ENCODE measurements at places on chromosomes 11 and 22. TPM values are rescaled to one million over a fixed set of nuclear protein-coding genes. Genes with fewer than 3 reads are reported as not detected.

SLC29A2 gene
- 30.2 TPM for total RNA-seq

DNA sequence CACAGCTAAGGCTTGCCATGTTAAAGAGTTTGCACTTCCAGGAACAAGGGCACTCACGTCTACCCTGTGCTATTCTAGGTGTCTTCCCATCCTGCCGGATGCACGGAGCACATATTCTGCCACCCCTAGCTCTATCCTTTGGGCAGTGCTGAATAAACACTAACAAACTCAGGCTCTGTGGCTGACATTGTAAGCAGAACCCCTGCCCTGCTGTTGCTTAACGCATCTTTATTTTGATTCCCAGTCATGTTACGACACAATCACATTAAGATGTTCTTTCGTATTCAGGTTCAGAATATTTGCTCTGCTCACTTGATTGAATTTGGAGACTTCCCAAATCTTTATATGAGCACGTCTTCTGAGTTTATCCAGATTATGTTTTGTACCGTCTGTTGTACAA lies 3.7 kb upstream of the HDHD5 start:
- DNase-seq = no peak

DNA sequence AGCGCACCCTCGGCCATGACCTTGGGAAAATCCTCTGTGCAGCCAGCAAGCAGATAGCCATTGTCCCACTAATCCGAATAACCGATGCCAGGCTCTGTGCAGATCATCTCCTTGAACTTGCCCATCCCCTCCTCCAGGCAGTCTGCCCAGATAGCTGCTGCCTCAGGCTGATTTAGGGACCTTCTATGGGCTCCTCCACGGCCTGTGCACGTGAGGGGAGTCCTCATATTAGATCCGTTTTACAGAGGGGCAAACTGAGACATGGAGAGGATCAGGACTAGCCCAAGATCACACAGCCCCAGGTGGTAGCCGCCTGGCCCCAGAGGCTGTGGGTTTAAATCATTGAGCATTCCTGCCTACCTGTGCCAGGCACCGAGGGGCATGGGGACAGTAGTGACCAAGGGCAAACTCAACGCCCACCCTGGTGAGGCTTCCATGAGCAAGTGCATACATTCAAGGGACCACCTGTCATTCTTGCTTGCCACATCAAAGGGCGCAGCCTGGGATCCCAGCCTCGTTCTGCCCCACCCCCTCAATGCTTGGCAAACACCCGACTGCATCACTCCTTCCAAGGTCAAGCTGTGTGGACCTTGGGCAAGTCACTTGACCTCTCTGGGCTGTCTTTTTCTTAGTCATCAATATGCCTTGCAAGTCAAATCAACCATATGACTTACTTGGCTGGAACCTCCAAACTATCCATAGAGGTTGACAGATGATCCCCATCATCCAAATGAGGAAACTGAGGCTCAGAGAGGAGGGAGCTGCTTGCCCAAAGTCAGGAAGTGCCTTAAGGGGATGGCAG lies 131.6 kb downstream of the MN1 start:
- no peak for DNase-seq

PHF21B gene
- 7.2 TPM for total RNA-seq

FADS2 gene
- 103 TPM for total RNA-seq

CHEK1 gene
- total RNA-seq = 19.1 TPM

OR5P2 gene
- total RNA-seq = not detected

GRCh38 chr22:41411021-41411851 lies 29.5 kb downstream of the TEF start:
- peak; percentile 25 for DNase-seq

- DNase-seq = no peak
Measured at GRCh38 chr11:122307476-122308035, 191.5 kb upstream of the BLID start.

GRCh38 chr11:64558065-64558745 lies 32.8 kb upstream of the SLC22A12 start:
- no peak for DNase-seq

DNA sequence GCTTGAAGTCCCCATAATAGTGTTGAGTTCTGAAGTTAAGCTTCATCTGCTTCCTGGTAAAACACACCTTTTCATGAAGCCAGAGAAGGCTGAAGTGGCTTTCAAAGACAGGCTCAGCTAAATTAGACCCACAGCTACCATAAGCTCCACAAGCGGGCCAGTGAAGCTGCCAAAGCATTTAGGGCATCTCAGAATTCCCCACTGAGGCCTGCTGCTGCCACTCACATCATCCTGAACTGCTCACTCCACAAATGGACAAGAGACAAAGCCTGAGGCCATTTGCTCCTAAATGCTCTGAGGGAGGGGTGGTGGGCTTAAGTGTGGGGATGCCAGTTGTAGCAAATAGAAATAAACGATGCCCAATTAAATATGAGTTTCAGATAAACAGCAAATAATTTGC lies 14.6 kb downstream of the CCDC83 start:
- no peak for DNase-seq

DNA sequence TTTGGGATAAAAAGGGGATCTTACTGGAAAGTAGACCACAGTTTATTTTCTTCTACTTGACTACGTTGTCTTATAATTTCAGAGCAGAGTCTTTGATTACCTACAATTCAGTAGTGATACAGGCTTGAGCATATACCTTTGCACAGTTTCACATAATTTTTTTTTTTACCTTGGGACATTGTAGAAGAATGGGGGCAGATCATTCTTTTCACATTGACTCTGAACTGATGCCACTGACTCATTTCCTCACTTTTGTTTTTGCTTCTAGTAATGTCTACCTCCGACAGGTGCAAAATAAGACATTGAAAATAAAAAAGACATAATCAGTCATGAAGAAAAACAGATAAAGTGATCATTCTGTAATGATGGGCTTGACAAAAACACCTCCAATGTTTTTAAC lies 688.3 kb upstream of the CHORDC1 start:
- DNase-seq = no peak

USP35 gene
- total RNA-seq = 25.1 TPM

MPZL2 gene
- not detected for total RNA-seq

DNA sequence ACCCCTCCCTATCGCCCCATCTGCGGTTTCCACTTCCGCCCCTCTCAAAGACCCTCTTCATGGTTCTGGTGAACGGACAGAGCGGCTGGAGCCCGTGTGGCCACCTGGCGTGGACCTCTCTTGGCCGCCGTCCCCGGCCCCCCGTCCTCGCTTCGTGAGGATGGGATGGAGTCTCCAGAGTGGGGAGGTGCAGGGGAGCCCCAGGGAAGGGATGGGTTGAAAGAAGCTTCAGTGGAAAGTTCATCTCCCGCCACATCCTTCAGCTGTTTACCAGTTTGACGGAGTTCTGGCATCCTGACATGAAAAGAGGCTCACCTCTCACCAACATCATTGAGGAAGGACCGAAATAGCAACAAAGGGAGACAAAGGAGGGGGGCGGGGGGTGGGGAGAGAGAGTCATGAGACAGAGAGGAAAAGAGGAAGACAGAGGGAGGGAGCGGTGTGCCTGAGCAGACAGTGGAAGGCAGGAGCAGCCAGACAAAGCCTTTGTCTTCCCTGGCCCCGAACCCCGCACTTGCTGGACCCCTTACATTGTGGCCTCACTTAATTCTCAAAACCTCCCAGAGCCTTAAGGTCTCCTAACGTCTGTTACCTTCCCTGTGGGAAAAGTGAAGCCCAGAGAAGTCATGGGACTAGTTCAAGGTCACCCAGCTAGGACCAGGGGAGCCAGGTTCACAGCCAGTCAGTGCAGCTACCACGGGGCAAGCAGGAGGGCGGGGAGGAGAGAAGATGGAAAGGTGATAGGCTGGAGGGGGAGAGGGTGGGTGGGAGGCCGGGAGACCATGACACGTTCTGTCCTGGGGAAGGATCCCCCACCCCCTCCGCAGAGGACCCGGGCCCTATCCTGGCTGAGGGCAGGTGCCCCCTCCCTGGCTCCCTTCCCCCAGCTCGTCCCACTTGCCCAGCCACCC lies 54.9 kb downstream of the CD6 start:
- DNase-seq = no peak

GRCh38 chr11:128926437-128927107 lies 16.1 kb downstream of the TP53AIP1 start:
- DNase-seq = no peak

TRAF6 gene
- total RNA-seq = 11.6 TPM

CCDC87 gene
- total RNA-seq = 2.7 TPM

DNA sequence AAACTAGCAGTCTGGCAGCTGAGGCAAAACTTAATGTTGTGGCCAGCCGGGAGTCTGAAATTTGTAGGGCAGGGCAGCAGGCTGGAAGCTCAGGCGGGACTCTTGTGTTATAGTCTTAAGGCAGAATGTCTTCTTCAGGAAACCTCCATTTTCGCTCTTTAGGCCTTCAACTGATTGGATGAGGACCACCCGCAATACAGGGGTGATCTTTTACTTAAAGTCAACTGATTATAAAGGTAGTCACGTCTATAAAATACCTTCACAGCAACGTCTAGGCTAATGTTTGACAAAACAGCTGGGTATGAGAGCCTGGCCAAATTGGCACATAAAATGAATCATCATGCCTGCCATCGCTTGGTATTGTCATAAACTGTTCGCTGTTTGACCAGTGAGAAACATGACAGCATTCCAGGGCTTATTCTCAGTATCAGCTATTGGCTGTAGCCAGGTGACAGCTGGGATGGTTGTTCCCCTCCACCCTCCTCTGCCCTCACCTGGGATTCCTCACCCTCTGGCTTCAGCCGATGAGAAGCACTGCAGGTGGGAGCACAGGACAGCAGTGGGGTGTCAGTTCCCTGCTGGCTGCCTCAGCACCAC lies 6.6 kb upstream of the POU2F3 start:
- DNase-seq = no peak

AMOTL1 gene
- 3.5 TPM for total RNA-seq

GRCh38 chr22:40403141-40403540 lies 32.7 kb downstream of the SGSM3 start:
- DNase-seq = no peak

DNA sequence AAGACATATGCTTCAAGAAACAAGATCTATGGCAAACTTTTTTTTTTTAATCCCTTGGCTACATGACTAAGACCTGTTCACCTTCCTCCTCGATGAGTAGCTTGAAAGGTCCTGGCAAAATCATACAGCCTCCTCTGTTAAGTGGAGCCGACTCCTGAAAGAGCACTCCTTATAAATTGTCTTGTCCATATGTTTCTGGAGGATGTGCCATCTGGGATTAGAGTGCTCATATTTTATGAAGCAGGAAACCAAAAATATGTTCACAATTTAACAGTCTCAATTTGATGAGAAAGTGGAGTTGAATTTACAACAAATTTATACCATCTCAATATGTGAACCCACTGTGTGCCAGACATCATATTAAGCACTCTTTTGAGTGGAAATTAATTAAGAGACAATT lies 912.1 kb upstream of the FAT3 start:
- DNase-seq = no peak

- DNase-seq = no peak
Measured at GRCh38 chr11:64216879-64217278, 9.1 kb downstream of the TRPT1 start.

DNA sequence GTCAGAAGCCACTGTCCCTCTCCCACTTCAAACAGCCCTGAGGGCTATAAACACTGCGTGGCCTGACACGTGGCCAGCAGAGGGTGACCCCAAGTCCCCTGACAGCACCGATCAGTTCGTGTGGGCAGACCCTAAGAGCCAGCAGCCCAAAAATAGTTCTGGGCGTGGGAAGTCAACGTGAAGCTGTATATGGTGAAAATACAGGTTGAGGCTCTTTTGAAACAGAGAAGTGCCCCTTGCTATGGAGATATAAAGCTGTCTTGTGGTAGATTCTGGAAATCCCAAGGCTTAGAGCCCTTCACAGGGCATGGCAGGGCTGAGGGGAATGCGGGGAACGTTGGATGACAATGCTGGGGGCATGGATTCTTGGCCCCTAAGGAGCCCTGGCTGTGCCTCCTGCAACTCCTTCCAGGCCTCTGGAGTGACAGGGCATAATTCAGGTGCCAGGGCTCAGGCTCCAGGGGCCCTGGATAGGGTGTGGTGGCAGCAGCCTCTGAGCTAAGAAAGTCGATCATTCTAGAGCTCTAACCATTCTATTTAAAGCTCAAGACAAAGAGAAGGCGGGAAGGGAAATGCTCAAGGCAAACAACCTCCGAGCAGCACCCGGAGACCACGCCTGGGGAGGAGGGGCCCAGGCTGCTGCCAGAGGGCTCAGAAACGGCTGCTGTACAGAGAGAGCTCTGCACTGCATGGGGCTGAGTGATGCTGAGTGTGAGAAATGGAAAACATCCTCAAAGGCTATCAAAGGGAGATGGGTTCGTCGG lies 60.4 kb upstream of the CD5 start:
- peak; percentile 82 for DNase-seq

DNA sequence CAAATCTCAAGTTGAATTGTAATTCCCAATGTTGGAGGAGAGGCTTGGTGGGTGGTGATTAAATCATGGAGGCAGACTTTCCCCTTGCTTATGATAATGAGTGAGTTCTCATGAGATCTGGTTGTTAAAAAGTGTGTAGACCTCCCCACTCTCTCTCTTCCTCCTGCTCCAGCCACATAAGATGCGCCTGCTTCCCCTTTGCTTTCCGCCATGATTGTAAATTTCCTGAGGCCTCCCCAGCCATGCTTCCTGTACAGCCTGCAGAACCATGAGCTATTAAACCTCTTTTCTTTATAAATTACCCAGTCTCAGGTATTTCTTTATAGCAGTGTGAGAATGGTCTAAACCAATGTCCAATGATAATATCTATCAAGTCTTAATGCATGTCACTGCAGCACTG lies 34.2 kb downstream of the SOX6 start:
- DNase-seq = no peak

DNA sequence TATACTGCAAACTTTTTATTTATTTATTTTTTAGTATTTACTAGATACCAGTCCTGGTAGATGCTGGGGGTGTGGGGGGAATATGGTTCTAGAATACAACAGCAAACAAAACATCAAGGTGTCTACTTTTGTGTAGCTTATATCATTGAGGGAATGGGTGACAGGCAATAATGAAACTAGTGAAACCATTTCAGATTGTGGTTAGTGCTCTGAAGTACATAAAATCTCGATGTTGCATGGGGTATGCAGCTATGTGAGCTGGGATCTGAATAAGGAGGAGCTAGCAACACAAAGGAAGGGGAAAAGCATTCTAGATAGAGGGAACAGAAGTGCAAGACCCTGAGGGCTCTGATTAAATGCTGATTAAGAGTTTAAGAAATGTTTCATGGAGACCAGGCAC lies 103.5 kb downstream of the WT1 start:
- no peak for DNase-seq

DNA sequence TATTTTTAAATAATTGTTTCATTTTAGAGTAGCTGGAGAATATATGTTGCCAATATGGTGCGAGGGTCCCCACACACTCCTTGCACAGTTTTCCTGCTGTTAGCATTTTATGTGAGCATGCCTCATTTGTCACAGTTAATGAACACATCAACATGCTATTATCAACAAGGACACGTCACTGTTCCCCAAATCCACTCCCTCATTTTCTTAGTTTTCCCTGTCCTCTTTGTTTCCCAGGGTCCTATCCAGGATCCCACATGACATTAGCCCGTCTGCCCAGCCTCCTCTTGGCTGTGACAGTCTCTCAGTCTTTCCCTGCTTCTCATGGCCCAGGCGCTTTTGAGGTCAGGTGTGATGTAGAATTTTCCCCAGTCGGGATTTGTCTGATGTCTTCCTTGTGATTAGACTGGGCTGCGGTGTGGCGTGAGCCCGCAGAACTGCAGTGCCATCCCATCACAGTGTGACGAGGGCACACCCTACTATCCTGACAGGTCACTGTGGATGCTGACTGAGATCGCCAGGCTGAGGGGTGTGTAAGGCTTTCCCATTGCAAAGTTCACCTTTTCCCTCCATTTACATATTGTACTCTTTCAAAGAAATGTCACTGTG lies 450.6 kb upstream of the B3GAT1 start:
- no peak for DNase-seq

- no peak for DNase-seq
Measured at GRCh38 chr11:133306019-133306418, 226.3 kb downstream of the OPCML start.

GRCh38 chr22:29141078-29141688 lies 64.5 kb upstream of the EMID1 start:
- DNase-seq = no peak

Data from cardiac muscle cell (in vitro differentiated cells and primary cell).